ENCODE measurements at places on chromosomes 5 and 9. TPM values are rescaled to one million over a fixed set of nuclear protein-coding genes. Genes with fewer than 3 reads are reported as not detected.

The GMCL2 gene
- not detected for total RNA-seq

The TLR4 gene
- 4.3 TPM for total RNA-seq

- DNase-seq, result no peak
Observed at GRCh38 chr5:56244627-56245026, 11.5 kb upstream of the ANKRD55 start.

DNA sequence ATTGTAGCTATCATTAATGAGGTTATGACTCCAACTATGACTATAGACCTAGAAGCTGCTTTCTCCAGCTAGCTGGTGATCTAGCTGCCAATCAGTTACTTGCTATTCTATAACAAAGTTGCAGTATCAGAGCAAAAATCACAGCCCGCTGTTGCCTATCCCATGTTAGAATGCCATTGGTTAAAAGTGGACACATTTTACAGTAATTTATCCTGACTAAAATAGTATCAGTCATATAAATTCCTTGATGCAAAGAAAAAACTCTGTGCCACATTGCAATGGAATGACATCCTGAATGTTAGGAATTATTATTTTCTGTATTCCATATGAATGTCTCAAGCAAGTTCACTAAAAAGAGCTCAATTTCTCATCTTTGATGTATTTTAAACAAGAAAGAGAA lies 626.5 kb downstream of the PDE4D start:
- no peak for DNase-seq

DNA sequence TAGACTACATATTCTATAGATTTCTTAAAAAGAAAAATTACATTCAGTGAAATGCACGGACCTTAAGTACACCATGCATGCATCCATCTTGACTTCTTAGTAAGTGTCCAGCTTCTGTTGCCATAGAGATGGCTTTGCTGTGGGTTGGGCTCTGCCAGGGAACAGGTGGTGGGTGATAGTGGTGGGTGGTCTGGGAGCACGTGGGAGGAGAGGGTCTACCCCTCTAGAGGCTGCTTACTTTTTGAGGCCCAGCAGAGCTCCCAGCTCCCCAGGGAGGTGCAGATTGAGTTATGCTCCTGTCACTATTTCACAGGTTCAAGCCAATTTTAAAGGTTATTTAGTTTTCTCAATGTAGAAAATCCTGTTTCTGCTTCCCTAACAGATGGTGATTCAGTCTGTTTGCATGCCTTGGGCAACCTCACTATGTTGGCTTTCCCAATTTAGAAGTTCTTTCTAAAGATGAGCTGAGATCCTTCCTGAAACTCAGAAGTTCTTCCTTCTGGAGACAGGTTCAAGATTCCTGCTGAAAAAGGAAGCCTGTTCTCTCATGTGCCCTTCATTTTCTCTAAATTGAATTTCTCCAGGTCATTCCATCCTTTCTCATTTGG lies 107.4 kb upstream of the LHFPL2 start:
- no peak for DNase-seq

DNA sequence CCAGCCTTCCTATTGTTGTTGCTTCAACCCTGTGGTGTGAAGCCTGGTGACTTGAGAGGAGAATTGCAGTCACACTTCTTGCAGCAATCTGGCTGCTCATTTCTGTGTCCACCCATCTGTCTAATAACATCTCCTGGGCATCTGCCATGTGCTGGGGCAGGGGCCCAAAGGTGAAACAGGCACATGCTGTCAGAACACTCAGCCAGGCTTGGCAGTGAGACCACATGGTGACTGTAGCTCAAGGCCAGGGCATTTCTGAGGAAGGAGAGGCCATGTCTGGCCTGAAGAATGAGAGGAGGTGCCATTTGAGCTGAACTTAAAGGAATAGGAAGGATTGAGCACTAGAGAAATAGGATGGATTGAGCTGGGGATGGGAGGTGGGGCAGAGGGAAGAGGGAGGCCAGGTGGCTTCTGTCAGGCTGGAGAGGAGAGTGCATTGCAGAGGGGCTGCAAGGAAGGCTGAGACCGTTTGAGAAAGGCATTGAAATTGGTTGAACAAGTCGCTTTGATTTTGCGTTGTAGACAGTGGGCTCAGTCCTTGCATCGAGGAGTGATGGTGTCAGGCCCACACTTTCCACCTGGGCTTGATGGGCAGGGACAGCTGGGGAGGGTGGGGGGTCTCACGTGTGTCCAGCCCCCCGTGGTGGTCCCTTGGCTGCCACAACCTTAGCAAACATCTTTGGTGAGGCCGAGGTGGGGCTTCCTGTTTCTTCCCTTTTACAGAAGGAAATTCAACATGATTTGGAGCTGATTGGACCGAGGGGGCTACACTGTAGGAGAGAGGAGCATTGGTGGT lies 222.4 kb downstream of the CACNA1B start:
- DNase-seq, result no peak

The SPAG8 gene
- 0.78 TPM for total RNA-seq

The PCDHB6 gene
- total RNA-seq, result not detected

The CDO1 gene
- total RNA-seq, result not detected

- no peak for DNase-seq
Observed at GRCh38 chr5:141127305-141127704, 5.7 kb downstream of the PCDHB4 start.

The HAVCR2 gene
- not detected for total RNA-seq

DNA sequence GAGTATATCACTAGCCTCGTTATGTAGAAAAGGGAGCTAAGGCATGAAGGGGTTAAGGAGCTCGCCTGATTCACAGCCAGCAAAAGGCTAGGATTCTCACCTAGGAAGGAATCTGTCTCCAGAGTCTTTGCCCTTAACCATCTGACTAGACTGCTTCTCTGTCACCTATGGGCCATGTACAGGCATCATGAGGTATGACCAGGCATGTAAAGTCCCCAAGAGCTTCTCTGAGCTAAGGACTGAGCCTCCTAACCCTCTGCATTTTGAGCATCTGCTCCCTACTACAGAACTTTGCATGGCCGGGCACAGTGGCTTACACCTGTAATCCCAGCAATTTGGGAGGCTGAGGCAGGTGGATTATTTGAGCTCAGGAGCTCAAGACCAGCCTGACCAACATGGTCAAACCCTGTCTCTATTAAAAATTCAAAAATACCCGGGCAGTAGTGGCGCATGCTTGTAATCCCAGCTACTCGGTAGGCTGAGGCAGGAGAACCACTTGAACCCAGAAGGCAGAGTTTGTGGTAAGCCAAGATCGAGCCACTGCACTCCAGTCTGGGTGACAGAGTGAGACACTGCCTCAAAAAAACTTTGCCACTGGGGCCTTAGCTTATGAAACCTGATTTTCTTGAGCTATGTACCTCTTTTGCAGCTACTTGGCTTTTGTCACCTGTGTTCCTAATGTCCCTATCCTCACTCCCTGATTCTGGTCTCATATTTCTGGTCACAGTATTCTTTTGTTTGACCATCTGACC lies 33.2 kb upstream of the IL7R start:
- DNase-seq, result no peak

DNA sequence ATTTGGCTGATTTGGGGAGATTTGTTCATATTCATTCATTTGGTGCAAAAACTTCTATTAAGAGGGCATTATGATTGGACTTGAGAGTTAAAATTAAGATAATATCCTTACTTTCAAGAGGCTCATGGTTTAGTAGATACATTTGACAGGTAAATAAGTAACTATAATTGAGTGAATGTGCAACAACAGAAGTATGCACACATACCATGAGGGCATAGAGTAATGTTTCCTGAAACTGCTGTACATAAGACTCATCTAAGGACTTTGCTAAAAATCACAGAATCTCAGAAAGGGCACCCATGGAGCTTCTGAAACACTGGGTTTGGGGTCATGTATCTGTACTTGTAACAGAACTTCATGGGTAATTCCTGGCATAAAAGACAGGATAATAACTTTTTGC lies 70.1 kb upstream of the PPP2R2B start:
- no peak for DNase-seq

The GAPT gene
- total RNA-seq, result not detected

The TMEM252 gene
- 0.26 TPM for total RNA-seq

DNA sequence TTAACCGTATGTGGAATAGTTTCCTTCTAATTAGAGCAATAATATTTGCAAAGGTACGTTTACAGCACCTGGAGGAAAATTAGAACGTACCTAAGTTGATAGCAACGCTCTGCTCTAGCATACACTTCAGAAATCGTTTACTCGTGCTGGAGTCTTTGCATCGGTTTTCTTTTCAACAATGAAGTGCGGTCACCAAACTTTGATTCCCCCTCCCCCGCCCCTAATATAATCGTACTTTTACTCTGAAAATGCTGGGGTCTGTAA lies 506 bp downstream of the ADAMTS19 start:
- no peak for DNase-seq

The PTCH1 gene
- 6.6 TPM for total RNA-seq

DNA sequence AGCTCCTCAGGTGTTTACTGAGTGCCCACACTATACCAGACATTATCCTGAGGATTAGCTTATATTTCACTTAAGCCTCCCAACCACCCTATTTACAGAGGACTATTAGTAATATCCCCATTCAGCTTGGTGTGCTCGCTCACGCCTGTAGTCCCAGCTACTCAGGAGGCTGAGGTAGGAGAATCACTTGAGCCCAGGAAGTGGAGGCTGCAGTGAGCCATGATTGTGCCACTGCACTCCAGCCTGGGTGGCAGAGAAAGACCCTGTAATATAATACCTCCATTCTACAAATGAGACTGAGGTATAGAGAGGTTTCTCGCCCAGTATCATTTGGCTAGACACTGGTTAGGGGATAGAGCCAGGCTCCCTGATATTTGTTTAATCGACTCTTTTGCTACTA lies 18.0 kb upstream of the MATR3 start:
- no peak for DNase-seq

The ZNF622 gene
- total RNA-seq, result 46.3 TPM

The FGD3 gene
- total RNA-seq, result 14.7 TPM

The DMRTA1 gene
- not detected for total RNA-seq

The LCN10 gene
- total RNA-seq, result not detected

DNA sequence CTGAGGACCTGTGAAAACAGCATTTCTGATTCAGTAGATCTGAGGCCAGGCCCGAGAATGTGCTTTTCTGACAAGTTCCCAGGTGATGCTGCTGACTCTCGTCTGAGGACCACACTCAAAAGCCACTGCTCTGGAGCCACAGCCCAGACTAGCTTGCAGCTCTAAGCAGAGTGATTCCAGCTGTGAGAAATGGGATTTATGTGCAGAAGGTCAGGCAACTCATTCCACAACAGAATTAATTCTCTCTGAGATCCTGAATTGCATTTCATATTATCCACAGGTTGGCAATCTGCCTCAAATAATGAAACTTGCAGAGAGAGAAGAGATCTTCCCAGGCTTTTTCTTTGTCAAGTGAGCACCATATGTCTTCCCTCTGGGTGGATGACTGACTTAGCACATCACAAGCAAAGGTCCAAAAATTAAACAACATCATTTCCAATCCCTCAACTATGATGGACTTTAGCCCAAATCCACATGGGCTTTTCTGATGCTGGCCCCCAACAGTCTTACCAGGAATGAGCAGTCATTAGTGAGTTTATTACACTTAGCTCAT lies 140.2 kb downstream of the ALDH1A1 start:
- no peak for DNase-seq

- peak; percentile 88 for DNase-seq
Observed at GRCh38 chr5:16936150-16936988, at the start of gene MYO10. MYO10 (minus strand) TSS chr5:16936288; CDS start chr5:16935808, 480 bp downstream.

- DNase-seq, result peak; percentile 99
Observed at GRCh38 chr5:912280-913091, 19.8 kb downstream of the TRIP13 start.

GRCh38 chr9:99561509-99561917 lies 260.2 kb upstream of the NR4A3 start:
- DNase-seq, result no peak

The STPG3 gene
- not detected for total RNA-seq

The PCDHGB6 gene
- total RNA-seq, result 0.33 TPM

- peak; percentile 25 for DNase-seq
Observed at GRCh38 chr5:172860520-172861443, 26.7 kb downstream of the ERGIC1 start.

DNA sequence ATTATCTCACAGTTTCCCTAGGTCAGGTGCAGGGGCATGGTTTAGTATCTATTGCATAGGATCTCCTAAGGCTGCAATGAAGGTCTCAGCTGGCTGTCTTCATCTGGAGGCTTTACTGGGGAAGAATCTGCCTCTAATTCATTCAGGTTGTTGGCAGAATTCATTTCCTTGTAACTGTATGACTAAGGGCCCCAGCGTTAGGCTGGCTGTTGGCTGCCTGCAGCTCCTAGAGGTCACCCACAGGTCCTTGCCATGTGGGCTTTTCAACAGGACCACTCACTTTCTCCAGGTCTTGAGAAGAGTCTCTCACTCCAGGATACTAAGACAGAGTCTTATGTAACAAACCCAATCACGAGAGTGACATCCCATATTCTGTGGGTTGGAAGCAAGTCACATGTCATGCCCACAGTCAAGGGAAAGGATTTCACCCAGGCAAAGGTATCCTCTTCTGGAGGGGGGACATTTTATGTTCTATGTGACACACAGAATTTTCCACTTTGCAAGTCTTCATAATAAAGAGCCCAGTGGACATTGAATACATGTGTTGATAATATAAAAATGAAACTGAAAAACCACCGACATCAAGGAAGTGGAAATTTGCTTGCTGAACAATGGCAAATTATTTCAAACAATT lies 38.2 kb downstream of the HMHB1 start:
- DNase-seq, result no peak

The ENTPD2 gene
- total RNA-seq, result 2.7 TPM

DNA sequence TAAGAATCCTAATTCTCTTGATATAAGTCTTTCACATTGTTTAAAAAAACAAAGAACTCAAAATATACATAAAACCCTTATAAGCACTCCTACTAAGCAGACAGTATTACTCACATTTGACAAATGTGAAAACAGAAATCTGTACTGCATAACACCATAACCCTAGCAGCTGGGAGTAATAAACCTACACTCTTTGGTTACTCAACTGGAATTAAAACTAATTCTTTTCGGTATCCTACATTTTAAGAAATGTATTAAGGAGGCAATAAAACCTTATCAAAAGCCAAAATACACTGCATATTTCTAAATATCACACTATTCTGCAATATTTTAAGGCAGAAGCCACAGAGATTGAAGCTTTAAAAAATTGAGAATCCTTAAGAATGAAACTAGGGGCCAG lies 6.8 kb downstream of the AUH start:
- DNase-seq, result no peak

The PCDHB7 gene
- total RNA-seq, result 0.05 TPM

- no peak for DNase-seq
Observed at GRCh38 chr9:3807601-3808000, 281.8 kb upstream of the RFX3 start.

- DNase-seq, result no peak
Observed at GRCh38 chr5:149175346-149176105, 34.2 kb downstream of the ABLIM3 start.

The CAPSL gene
- not detected for total RNA-seq

The CYSTM1 gene
- total RNA-seq, result 177 TPM

GRCh38 chr5:132147663-132148062 lies 74.1 kb downstream of the CSF2 start:
- no peak for DNase-seq

DNA sequence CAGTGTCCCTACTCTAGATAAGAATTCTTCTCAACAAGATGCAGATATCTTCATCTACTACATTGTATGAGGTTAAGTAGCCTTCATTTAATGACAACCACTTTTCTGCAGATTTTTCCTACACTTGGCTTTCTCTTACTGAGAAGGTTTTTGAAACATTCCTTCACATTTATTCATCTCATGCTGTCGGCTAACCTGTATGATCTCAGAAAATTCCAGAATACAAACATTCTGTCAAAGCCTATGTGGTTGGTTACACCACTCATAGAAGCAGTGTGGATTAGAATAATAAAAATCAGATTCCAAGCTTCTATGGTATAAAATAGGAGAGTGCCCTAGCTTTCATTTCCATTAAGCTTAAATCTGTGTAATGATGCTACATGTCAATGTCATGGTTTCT lies 39.4 kb upstream of the ERCC6L2 start:
- DNase-seq, result no peak

The PPP1R26 gene
- 41.0 TPM for total RNA-seq
